IPS DF 19.7 (cell line): ENCODE measurements at places on chromosomes 3 and 15.

GRCh38 chr15:47383102-47383501 lies 334.2 kb upstream of the SEMA6D start:
- DNase-seq = no peak

GRCh38 chr15:81908111-81908510 lies 137.7 kb downstream of the MEX3B start:
- DNase-seq = no peak

GRCh38 chr15:95439922-95440376 lies 890.6 kb upstream of the NR2F2 start:
- no peak for DNase-seq

DNA sequence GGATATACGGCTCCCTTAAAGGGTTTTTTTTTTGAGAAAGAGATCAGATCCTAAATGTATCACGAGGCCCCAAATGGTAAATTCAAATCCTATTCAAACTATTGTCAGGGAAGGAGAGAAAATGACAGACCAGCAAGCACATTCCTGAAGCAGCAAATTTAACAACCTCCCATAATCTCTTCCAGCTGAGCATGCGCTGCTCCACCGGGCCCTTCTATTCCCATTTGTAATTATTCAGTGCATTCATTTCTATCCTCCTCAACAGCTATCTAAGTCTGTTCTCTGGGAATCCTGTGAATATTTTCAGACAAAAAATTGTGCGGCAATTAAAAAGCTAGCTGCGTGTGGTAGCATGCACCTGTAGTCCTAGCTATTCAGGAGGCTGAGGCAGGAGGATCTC lies 43.2 kb downstream of the MAGI1 start:
- no peak for DNase-seq

- DNase-seq = no peak
Measured at GRCh38 chr3:171827385-171827784, 15.8 kb upstream of the TMEM212 start.

GRCh38 chr3:41768363-41768762 lies 193.5 kb downstream of the ULK4 start:
- no peak for DNase-seq

GRCh38 chr15:100999369-100999768 lies 80.2 kb downstream of the LRRK1 start:
- DNase-seq = no peak

GRCh38 chr15:66291816-66292570 lies 1.4 kb upstream of the DIS3L start:
- DNase-seq = no peak

DNA sequence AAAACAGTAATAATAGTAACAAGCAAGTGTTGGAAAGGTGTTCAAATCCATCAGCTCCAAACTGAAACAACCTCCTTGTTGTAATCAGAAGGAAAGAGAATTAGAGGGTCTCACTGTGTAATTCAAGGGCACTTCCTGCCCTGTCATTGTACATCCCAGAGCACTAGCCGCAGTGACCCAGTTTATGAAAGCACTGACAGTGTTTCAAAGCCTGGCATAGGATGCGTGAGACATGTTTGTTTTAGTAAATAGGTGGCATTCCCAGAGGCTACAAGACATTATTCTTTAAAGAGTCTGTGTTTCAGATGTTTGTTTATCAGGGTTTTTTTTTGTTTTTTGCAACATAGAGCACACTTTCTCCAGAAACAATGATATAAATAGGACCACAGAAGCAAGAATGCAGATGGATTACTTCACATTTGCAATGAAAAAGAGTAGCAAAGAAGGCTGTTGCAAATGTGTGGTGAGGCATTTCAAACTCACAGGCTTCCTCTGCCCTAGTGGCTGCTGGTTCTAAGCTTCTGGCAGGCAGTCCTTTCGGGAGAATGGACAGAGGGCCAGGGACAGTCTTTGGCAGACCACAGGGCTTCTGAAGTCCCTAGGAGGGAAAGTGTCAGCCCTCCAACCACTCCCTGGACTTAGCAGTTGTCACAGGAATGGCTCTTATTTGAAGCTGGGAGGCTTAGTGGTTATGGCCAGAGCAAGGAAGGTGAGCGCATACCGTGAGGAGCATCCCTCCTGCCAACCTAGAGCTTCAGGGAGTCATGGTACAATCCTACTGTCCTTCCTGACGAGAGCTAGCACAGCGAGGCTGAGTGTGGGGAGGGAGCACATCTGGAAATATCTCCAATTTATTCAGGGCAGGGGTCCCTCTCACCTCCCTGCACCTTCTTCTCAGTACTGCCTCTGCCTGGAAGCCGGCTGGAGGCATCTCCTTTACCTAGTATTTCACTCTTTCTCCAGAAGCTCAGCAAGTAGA lies 31.4 kb upstream of the TIPARP start:
- DNase-seq = no peak

DNA sequence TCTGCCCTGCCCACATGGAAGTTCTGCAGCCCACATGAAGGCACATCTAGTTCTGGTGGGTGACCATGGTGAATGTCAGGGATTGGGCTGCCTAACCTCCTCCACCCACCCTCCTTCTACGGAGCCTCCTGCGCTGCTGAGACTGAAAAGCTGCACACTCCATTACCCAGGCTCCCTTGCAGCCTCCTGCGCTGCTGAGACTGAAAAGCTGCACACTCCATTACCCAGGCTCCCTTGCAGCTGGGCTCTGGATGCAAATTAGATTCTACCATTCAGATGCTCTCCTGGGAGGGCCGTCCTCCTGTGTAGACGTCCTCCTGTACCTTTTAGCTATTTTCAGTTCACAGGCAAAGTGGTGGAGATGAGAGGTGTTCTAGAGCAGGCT lies 32.1 kb downstream of the POMGNT2 start:
- DNase-seq = no peak

GRCh38 chr3:162597226-162597625 lies 1100.6 kb downstream of the OTOL1 start:
- no peak for DNase-seq

DNA sequence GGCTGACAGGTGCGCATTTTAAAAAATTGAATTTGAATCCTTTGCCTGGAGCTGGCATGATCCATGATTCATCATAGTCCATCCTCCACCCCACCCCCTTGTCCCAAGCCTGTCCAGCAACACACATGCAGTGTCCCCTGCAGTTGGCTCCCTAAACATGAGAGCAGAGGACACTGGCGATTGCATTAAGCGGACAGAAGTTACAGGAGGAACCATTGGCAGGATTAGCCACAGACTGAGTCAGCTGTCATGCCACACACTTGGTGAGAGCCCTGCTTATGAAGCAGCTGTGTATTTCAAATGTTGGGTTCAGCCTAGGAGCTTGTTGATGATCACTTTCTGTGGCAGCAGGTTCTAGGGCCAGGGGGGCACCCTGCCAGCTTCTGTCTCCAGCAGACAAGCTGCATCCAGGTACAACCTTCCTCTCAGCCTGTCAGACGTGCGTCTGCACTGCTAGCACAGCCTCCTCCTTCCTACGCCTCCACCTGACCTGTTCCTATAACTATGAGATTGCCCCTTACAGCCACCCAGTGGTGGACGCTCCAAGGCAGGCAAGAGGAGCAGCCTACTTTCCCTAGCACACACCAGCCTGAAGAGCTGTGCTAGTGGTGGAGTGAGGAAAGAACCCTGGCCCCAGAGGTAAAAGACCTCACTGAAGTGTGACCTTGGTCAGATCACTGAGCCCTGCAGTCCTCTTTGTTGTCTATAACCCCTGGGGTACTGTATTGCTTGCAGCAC lies 121.9 kb downstream of the SLCO3A1 start:
- DNase-seq = no peak

DNA sequence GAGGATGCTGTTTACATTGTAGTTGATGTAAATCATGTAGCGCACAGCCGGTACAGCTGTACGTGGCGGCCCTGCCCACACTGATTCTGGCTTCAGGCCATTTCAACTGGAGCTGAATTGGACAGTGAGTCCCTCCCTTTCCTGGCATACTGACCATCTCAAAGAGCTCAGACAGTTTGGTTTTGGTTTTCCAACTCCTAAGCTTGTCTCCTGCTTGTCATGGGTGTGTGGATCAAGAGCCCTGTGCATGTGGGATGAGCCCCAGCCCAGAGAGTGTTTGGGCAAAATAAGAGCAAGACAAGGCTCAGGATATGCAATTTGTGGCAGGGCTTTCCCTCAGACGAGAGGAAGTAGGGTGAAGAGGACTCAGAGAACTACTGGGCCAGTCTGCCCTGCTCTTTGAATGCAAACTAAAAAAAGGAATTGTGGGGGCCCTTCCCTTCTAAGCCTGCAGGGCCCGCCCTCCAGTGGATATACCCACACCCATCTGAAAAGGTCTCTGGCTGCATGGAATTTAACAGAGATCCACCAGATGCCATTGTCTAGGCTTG lies 13.3 kb downstream of the ITGA11 start:
- no peak for DNase-seq

GRCh38 chr3:183478501-183478900 lies 50.1 kb upstream of the MCF2L2 start:
- DNase-seq = no peak

DNA sequence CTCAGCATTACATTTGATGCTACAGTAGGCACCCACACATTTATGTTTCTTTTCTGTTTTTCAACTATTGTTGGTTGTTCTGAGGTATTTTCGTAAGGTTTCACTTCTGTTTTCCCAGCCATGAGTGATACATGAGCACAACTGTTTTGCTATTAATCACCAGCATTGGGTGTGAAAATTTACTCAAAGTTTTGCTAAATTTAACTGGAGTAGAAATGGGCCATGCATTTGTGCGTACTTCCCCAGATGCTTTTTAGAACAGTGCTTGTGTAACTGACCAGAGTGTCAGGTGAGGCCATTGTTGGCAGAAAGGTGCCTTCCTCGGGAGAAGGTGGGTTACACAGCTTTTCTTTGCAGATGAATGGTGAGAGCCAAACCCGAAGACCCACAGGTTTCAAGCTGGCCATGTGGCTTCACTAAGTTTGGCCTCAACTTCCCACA lies 70.4 kb downstream of the ST6GAL1 start:
- DNase-seq = no peak

DNA sequence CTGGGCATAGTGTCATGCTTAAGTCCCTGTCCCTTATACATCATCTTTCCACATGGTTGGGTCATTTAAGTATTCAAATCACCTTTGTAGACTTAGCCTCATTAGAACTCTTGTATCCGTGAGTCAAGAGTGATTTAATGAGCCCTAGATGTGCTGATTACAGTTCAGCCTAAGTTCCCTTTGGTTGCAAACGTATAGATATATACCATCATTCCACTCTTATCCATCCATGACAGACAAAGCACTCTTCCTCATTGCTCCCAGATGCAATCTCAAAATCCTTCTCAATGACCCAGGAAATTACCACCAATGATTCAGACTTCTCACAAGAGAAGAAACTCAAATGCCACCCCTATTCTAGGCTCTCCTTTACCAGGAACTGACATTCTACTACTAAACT lies 50.2 kb upstream of the C3orf49 start:
- no peak for DNase-seq

DNA sequence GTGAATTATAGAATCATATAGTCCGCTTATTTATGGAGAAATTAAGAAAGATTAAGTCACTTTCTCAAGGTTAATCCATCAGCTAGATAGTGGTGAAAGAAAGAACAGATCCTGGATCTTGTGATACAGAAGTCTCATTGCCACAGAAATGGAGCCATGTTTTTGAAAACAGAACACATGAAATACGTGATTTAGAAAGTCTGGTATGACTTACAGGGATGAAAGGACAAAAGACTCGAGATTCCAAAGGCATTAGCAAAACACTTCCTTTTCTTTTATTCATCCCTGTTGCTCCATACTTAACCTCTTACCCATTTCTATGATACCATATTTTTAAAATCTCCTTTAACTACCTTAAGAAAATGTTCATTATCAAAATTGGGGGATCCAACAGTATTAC lies 40.0 kb upstream of the TEX9 start:
- no peak for DNase-seq

- DNase-seq = no peak
Measured at GRCh38 chr3:170321321-170322034, 36.0 kb upstream of the SKIL start.

GRCh38 chr3:107600780-107601179 lies 78.0 kb downstream of the BBX start:
- no peak for DNase-seq

DNA sequence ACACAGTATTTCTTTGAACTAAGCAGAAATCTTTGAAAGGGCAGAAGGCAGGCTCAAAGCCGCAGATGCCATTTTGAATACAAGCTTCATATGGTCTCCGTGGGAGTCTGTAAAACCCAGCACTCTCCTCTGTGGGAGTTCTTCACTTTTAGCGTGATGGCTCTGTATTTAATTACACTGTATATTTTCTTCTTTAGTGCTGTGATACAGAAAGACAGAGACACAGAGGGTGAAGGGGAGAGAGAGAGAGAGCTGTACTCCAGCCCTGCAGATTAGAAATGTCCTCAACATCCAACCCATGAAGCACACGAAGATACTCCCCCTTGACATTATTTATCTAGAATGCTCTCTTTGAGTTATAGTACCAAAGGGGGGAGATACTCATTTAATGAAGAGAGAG lies 752.6 kb upstream of the NR2F2 start:
- DNase-seq = no peak

DNA sequence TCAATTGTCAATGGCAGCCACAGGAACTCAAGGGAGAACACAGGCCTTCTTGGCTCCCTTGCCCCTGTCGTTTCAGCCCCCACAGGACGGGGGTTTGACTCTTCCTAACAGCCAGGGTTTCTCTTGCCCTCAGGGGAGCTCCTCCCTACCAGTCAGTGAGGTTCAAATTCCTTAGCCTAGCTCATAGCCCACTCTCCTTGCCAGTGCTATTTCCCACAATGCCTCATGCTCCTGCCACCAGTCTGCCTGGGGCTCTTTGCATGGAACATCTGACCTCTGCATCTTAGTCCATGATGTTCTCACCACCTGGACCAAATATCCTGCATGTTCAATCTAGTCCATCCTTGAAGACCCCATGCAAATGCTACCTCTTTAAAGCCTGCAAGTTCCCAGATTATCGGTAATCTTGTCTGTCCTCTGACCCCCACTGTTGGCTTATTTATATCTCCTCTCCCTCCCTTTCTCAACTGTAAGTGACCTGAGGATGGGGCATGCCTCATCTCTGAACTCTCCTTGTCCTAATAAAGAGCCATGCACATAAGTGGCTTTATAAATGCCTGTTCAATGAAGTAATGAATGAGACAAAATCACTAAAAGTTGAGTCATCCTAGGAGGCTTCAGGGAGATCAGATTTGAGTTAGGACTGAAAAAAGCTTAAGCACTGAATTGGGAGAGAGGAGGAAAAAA lies 78.0 kb downstream of the MYO1E start:
- no peak for DNase-seq

- DNase-seq = no peak
Measured at GRCh38 chr15:39896846-39897245, 23.2 kb downstream of the GPR176 start.

- DNase-seq = no peak
Measured at GRCh38 chr15:93862791-93863190, 368.6 kb upstream of the MCTP2 start.
